ENCODE measurements at places on chromosomes 3 and 15. TPM values are rescaled to one million over a fixed set of nuclear protein-coding genes. Genes with fewer than 3 reads are reported as not detected.
A peak's percentile ranks its signal among the peaks of the same experiment; 100 is the strongest.

FRMD4B gene
- total RNA-seq = 7.1 TPM

LMLN gene
- total RNA-seq = 8.1 TPM

PLA2G4E gene
- total RNA-seq = not detected

GRCh38 chr3:165643425-165643824 lies 193.8 kb downstream of the BCHE start:
- H3K27me3 ChIP-seq = no peaks in the 10 kb centered on the region
- no peak overlapping the region for H3K27ac ChIP-seq
- no peak overlapping the region for H3K4me3 ChIP-seq
- DNase-seq = no peak

DNA sequence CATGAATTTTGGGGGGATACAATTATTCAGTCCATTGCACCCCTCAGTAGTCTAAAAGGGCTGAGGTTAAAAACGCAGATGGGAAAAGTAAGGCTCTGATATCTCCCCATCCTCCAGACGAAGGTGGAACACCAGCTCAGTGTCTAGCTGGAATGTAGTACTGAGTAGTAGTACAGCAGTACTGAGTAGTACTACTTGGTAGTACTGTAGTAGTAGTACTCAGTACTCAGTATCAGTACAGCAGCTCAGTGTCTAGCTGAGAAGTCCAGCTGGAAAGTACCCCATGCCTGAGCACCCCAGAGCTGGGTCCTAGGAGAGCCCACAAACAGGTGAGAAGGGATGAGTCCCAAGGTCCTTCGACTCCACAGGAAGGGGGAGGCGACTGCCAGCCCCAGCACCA lies 148.7 kb downstream of the XXYLT1 start:
- no peaks in the 10 kb centered on the region for H3K36me3 ChIP-seq
- peaks cover 11% of the 10 kb centered on the region for H3K4me1 ChIP-seq
- DNase-seq = no peak
- no peak overlapping the region for H3K27ac ChIP-seq
- H3K27me3 ChIP-seq = no peaks in the 10 kb centered on the region
- no peak overlapping the region for H3K4me3 ChIP-seq

DNA sequence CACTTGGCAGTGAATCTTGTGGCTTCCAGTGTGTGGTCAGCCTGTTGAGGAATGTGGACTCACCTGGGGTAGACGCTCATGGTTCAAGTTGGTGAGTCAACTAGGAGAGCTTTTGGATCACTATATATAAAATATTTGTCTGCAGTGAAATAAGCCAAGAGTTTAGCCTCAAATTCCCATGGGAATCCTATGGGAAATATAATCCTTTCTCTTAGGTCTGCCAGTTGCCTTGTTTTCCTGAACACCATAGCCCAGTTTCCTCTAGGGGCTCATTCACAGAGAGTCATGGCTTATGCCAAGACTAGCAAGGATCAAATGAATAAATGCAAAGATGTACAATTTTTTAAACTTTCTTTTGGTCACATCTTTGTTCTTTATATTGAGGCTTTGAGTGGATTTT lies 100.1 kb upstream of the NPHP3 start:
- peaks cover 23% of the 10 kb centered on the region for H3K27me3 ChIP-seq
- no peaks in the 10 kb centered on the region for H3K36me3 ChIP-seq
- H3K4me1 ChIP-seq = no peaks in the 10 kb centered on the region
- no peak for DNase-seq

GRCh38 chr3:46508850-46509591 lies 11.2 kb downstream of the RTP3 start:
- H3K27ac ChIP-seq = no peak overlapping the region
- H3K36me3 ChIP-seq = peaks cover 3% of the 10 kb centered on the region
- no peak overlapping the region for H3K4me3 ChIP-seq

- DNase-seq = no peak
- peaks cover 33% of the 10 kb centered on the region for H3K4me1 ChIP-seq
- peaks cover 3% of the 10 kb centered on the region for H3K36me3 ChIP-seq
- H3K27ac ChIP-seq = peak overlapping the region; percentile 99
- peaks cover 2% of the 10 kb centered on the region for H3K27me3 ChIP-seq
- H3K4me3 ChIP-seq = peak overlapping the region; percentile 100
These were observed 984 bp upstream of the EDC3 start for GRCh38 chr15:74696808-74697207.

- peak overlapping the region; percentile 68 for H3K4me3 ChIP-seq
- peaks cover 76% of the 10 kb centered on the region for H3K4me1 ChIP-seq
- no peaks in the 10 kb centered on the region for H3K27me3 ChIP-seq
- peak; percentile 53 for DNase-seq
- peaks cover 14% of the 10 kb centered on the region for H3K36me3 ChIP-seq
These were observed 2.4 kb upstream of the CD96 start for GRCh38 chr3:111539351-111540331.

DNA sequence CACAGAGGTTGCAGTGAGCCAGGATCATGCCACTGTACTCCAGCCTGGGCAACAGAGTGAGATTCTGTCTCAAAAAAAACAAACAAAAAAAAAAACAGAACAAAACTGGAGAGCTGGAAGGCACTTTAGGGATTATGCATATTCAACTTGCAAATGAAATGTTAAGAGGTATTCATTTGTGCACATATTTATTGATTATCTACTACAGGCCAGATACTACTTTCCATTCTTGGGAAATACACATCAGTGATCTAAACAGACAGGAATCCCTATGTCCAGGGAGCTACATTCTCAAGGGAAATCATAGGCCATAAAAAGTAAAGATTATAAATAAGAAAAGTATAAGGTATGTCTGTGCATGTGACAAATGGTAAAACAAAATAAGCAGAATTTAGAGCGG lies 322.6 kb downstream of the GABRG3 start:
- no peak overlapping the region for H3K4me3 ChIP-seq
- H3K36me3 ChIP-seq = no peaks in the 10 kb centered on the region
- no peak overlapping the region for H3K27ac ChIP-seq
- no peak for DNase-seq
- H3K27me3 ChIP-seq = no peaks in the 10 kb centered on the region

Measured in activated naive CD8-positive, alpha-beta T cell treated with anti-CD3 and anti-CD28 coated beads for 36 hours (primary cell).